Upper lobe of right lung (tissue), 1 donor: ENCODE measurements at places on chromosomes 12 and 14. TPM values are rescaled to one million over a fixed set of nuclear protein-coding genes. Genes with fewer than 3 reads are reported as not detected.

- no peak for DNase-seq
These were observed at the start of gene TMEM253 for GRCh38 chr14:21100931-21101330. Gene TMEM253, plus strand, starts transcription at chr14:21101066. Its CDS starts 278 bp downstream, at chr14:21101344.

GRCh38 chr12:50825372-50825838, 17.3 kb upstream of the TMPRSS12 start:
- DNase-seq: no peak

PTGDR gene
- total RNA-seq: 1.6 TPM

DNA sequence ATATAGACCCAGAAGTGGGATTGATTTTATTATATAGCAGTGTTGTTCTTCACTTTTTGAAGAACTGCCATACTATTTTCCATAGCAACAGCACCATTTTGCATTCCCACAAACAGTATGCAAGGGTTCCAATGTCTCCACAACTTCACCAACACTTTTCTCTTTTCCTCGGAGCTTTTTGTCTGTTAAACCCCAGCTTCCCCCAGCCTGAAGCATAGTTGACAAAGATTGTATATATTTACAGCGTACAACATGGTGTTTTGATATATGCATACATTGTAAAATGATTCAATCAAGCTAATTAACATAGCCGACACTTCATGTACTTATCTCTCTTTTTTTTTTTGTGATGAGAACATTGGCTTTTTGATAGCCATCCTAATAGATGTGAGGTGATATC, 357.1 kb downstream of the APAF1 start:
- no peak for DNase-seq

SLC10A1 gene
- not detected for total RNA-seq

GRCh38 chr14:59634617-59635016, 58.0 kb upstream of the CCDC175 start:
- DNase-seq: no peak

DNA sequence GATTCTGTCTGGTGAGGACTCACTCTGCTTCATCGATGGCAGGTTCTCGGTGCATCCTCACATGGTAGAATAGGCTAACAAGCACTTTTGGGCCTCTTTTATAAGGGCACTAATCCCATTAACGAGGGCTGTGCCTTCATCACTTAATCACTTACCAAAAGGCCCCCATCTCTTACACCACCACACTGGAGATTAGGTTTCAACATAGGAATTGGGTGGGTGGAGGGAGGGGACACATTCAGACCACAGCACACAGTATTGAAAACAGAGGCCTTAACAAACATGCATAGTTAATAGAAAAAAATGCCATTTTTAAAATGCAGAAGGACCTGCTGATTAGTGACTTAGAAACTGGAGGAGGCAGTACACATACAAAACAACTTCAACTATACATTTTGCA, 61.6 kb downstream of the SPPL3 start:
- no peak for DNase-seq

- DNase-seq: no peak
These were observed 11.0 kb upstream of the LALBA start for GRCh38 chr12:48580831-48581230.

RD3L gene
- total RNA-seq: not detected

- peak; percentile 74 for DNase-seq
These were observed 6.0 kb downstream of the PLA2G1B start for GRCh38 chr12:120321382-120322202.

DNA sequence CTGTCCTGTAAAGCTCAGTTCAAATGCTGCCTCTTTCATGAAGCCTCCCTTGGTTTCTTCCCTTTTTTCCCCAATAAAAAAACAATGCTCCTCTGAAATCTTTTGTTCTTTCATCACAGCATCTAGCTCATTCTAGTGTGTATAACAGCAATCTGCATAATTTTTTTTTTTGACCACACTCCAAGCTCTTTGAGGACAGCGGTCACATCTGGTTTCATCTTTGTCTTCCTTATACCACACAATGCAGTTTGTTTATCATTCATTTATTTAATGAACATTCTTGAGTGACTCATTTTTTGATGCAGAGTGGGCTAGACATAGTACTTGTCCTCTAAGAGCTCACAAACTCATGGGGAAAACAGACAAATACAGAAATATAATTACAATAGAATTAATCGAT, 7.3 kb downstream of the GNG2 start:
- DNase-seq: no peak

DNA sequence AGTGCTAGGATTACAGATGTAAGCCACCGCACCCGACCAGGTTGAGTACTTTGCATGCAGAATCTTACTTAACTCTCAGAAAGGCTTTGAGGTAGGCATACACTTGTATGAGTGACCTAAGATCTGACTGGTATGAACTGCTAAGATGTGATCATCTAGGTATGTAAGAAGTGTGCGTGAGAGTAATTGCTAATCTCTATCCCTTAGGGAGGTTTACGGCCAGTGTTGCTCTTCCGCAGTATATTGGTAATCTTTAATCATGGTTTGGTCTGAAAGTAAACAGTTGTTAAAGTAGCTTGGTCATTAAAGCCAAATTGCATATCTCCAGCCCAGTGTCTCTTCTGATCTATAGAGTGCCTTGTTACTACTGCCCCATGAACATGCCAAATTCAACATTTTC, 7.8 kb downstream of the UNG start:
- DNase-seq: no peak

DNA sequence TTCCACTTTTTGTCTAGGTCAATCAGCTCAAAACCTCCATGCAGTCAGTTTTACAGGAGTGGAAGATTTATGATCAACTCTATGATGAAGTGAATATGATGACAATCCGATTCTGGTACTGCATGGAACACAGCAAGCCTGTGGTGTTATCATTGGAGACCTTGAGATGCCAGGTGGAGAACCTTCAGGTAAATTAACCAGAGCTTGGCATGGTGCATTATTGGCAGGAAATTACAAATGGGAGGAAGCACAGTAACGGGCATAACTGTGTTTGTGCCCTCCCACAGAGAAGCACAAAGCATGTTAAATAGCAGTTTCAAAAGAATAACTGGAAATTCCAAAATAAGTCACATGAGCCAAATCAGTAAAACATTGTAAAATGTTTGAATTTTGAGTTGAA, 135.6 kb downstream of the ESR2 start:
- DNase-seq: no peak

DNA sequence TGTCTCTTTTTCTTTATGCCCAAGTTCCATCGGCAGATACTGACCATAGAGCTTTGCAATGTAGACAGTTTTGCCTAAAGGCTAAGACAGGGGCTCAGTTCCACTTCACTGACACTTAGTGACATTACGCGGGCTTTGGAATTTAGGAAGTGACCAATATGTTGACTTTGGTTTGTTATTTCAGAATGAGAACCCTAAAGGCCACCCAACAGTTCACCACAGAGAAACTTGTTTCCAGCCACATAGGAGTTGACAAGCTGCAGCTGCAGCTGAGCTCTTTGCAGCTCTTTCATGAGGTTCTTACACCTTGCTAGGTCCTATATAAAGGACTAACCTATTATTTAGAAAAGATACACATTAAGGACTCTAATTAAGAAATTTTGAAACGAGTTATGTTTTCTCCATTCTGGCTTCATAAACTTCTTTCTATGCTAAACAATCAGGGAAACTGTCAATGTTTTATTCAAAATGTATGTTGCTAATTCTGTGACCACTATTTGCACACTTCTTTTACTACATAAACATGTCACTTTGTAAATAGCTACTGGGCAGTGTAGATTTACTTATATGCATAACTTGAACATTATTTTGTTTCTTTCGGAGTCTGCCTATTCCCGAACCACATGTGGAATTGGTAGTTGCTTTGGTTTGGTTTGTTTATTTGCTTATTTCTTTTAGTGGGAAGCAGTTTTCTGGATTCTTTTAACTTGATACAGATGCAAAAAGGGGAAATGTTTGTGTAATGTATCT, 18.5 kb upstream of the KLRD1 start:
- no peak for DNase-seq

- no peak for DNase-seq
These were observed 38.8 kb upstream of the LRRC10 start for GRCh38 chr12:69649529-69649928.

DNA sequence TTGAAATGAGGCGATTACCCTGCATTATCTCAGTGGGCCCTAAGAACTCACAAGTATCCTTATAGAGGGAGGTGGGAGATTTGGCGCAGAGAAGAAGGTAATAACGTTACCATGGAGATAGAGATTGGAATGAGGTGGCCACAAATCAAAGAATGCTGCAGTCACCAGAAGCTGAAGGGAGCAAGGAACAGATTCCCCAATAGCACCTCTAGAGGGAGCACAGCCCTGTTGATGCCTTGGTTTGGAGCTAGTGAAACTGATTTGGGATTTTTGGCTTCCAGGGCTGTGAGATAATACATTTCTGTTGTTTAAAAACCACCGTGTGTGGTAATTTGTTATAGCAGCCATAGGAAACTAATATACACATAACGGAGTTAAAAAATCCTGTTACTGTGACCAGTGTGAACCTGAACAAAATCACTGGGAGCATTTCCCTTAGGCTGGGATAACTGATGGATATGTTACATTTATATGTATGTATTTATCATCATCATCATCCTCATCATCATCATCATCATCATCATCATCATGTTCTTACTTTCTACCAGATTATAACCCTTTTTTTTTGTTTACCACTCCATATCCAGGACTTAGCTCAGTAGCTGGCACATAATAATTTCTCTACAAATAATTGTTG, 100.3 kb downstream of the LIN7A start:
- no peak for DNase-seq

EMP1 gene
- 286 TPM for total RNA-seq

- no peak for DNase-seq
These were observed 315.7 kb downstream of the PAWR start for GRCh38 chr12:79375050-79375449.

OS9 gene
- total RNA-seq: 263 TPM

GRCh38 chr12:5514545-5514944, 82.6 kb downstream of the NTF3 start:
- DNase-seq: no peak

- no peak for DNase-seq
These were observed 270.5 kb downstream of the DUSP6 start for GRCh38 chr12:89081719-89082369.

- DNase-seq: no peak
These were observed 36.5 kb upstream of the TDRD9 start for GRCh38 chr14:103891667-103892215.

- DNase-seq: peak; percentile 40
These were observed 111.8 kb downstream of the KIF26A start for GRCh38 chr14:104250175-104250574.

DNA sequence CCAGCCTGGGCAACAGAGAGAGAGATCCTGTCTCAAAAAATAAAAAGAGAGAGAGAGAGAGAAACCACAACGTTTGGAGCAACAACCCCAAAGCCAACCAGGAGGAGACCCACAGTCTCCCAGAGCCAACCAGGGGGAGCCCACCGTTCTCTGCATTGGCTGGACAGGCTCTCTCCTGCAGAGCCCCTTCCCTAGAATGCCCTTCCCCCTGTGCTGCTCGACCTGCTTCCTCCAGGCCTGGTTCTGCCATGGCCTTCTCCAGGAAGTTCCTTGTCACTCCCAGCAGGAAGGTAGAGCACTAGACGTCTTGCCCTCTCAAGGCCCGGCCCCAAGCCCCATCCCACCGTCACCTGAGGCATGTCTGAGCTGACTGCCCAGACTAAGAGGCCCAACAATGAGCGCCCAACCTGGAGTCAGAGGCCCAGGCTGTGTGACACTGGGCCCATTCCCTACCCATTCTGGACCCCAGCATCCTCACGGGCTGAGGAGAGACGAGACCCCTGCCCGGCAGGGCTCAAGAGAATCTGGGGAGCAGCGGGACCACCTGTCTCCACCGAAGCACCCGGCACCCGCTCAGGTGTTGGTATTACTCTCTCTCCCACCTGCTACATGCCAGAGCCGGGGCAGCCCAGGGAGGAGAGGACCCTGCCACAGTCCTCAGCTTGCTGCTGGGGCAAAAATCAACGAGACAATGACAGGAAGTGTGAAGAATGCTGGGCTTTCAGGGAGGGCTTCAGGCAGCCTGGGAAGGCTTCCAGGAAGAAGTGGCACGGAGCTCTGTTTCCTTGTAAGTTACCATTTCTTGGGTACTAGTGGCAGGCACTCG, 61.2 kb downstream of the DIO3 start:
- no peak for DNase-seq

DNA sequence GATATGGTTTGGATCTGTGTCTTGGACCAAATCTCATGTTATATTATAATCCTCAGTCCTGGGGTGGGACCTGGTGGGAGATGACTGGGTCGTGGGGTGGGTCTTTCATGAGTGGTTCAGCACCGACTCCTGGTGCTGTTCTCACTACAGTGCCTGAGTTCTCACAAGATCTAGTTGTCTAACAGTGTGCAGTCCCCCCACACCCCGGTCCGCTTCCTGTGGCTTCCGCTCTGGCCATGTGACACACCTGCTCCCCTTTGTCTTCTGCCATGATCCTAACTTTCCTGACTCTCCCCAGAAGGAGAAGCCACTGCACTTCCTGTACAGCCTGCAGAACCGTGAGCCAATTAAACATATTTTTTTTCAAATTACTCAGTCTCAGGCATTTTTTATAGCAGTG, 1262.2 kb downstream of the TMEM121 start:
- no peak for DNase-seq

KLRC1 gene
- total RNA-seq: 2.5 TPM

DNA sequence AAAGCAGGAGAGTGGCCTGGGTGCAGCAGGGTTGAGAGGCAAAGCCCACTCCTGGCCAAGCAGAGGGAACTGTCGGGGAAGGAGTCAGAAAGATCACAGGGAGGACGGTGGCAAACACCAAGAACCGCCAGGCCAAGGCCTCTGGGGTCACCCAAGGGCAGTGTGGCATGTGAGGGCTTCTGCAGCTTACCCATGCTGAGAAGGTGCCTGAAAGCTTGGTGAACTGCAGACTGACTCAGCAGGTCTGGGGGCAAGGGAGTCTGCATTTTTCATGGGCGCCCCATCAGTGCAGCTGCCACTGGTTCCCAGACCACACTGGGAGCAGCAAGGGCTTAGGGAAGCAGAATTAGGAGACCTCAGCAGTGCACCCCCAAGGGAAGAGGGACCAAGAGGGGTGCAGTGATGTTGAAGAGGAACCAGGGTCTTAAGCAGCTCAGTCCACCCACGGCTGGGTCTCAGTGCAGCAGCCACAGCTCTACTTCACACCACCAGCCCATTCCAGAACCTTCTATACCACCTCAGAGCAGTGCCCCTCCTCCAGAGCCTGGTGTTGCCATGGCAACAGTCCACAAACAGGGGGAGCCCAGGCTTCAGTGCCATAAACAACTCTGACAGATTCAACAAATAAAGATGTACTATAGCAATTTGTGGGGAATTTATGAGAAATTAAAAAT, 59.4 kb downstream of the ITPK1 start:
- DNase-seq: no peak

KRT6A gene
- 3.0 TPM for total RNA-seq

- DNase-seq: no peak
These were observed 73.7 kb downstream of the CPNE8 start for GRCh38 chr12:38831715-38832114.

ACOT6 gene
- total RNA-seq: not detected

SAMD15 gene
- 0.41 TPM for total RNA-seq

GRCh38 chr14:59240356-59240755, 51.9 kb downstream of the DAAM1 start:
- DNase-seq: no peak
